ENCODE measurements at places on chromosomes 1 and 21.

GRCh38 chr1:203756036-203756435 lies 8.9 kb upstream of the LAX1 start:
- DNase-seq = no peak

- no peak for DNase-seq
These were observed 73.1 kb downstream of the GREM2 start for GRCh38 chr1:240538776-240539430.

GRCh38 chr1:212749821-212750535 lies 41.6 kb downstream of the NSL1 start:
- no peak for DNase-seq

GRCh38 chr1:76998582-76999223 lies 131.4 kb downstream of the ST6GALNAC5 start:
- DNase-seq = no peak

- no peak for DNase-seq
These were observed 103.9 kb upstream of the IRF2BP2 start for GRCh38 chr1:234713859-234714258.

- DNase-seq = no peak
These were observed 34.6 kb downstream of the UMODL1 start for GRCh38 chr21:42105476-42106315.

DNA sequence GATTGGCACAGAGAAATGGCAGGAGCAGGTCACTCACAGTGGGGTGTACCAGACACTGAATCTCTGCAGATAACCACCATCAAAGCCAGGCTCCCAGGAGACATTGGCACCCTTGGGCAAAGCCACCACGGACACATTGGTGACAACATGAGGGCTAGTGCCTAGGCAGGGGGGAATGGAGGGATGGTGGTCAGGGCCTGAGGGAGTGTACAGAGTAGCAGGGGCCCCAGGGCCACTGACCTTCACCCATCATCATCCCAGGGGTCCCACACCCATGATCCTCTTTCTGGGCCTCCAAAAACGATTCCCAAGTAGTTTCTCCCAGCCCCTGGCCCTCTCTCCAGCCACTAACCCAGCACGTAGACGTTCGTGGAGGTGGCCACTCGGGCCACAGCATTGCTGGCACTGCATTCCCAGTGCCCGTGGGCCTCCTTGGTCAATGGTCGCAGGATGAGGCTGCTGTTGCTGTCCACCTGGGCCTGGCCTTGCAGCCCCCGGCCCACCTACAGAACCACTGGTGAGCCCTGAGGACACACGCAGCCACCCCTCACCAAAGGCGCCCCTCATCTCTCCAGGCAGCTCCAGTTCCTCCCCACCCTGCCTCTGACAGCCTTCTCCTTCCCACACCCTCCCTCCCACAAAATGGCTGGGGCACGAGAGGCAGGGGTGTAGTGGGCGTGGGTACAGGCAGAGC lies 5.9 kb upstream of the TAGLN2 start:
- no peak for DNase-seq
